ENCODE measurements at places on chromosomes 2 and 18.

DNA sequence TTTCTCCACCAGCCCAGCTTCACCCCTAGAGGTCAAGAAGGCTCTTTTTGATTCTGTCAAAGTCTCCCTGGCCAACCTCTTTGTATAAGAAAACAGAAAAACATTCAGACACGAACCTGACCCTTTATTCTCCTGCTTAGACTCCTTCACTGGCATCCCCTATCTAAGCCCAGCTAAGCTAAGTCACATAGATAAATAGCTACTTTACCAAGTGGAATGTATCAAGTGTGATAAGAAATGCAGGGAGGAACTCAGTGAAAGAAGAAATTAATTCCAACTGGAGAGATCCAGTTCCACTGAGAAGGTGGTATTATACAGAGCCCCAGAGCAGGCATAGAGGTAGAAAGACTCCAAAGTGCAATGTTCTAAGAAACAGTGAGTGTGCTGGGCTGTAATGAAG is 489.5 kb downstream of the TNS1 start:
- no peak for DNase-seq

DNA sequence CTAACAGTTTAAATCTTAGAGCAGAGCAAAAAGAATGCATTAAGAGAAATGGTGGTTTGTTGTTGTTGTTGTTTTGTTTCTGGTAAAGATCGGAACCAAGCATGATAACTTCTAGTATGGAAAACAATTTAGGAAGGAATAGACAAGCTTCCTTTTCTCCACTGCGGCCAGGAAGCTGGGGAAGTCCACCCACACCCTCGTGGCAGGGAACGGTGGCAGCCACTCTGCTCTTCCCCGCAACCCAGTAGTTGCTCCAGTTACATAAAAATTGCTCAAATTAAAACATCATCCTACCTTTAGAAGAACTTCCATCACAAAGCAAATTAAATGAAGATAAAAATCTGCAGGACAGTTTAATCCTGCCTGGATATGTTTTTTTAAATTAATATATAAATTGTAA is 113.0 kb downstream of the RBMS1 start:
- DNase-seq: no peak

DNA sequence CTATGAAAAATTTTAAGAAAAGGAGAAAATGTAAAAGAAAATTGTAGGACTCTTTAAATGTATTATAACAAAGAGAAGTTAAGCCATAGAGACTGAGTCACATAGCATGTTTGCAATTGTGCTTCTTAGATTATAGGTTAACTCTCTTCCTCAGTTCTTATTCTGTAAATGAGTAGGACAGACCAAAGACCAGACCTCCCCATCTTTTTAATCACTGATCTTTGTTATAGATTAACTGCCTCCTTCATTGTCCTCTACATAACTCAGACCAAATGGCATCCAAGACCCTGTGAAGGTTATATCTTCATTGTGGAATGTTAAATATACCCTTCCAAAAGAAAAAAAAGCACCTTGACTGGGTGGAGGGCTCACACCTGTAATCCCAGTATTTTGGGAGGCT is 316.9 kb upstream of the LRRTM4 start:
- no peak for DNase-seq

- DNase-seq: no peak
Observed at GRCh38 chr2:54189539-54189938, 66.5 kb downstream of the TSPYL6 start.

GRCh38 chr18:35142275-35142615 is 98.6 kb upstream of the ZNF397 start:
- DNase-seq: no peak
